ENCODE measurements at places on chromosomes 5 and 9. TPM values are rescaled to one million over a fixed set of nuclear protein-coding genes. Genes with fewer than 3 reads are reported as not detected.

The LMX1B gene
- total RNA-seq: not detected

The SPOCK1 gene
- total RNA-seq: not detected

The NTRK2 gene
- total RNA-seq: 0.05 TPM

The PTPRD gene
- not detected for total RNA-seq

The EGR1 gene
- 8.9 TPM for total RNA-seq

The UGT3A2 gene
- not detected for total RNA-seq

The SWI5 gene
- total RNA-seq: 12.2 TPM

The PCDHB15 gene
- total RNA-seq: not detected

The PRLR gene
- total RNA-seq: not detected

The FGD3 gene
- 104 TPM for total RNA-seq

The CERCAM gene
- 4.2 TPM for total RNA-seq

The SLIT3 gene
- total RNA-seq: not detected

The ADAM19 gene
- total RNA-seq: 77.7 TPM

The ZNF608 gene
- total RNA-seq: not detected

The OXCT1 gene
- total RNA-seq: 59.3 TPM

The PAM gene
- 16.1 TPM for total RNA-seq

The SPDL1 gene
- 63.6 TPM for total RNA-seq

The PDE6A gene
- not detected for total RNA-seq

Measured in activated CD8-positive, alpha-beta T cell treated with anti-CD3 and anti-CD28 coated beads, Interleukin-2, amount 10 ng/mL, durations not matched to agents 7 days and 5 days (primary cell).